OCI-M1 (cell line): ENCODE measurements at places on chromosomes 1 and 21.

- no peak for DNase-seq
Observed at GRCh38 chr1:41617336-41617735, 132.9 kb upstream of the EDN2 start.

- DNase-seq, result no peak
Observed at GRCh38 chr1:2949966-2950925, 71.0 kb upstream of the ACTRT2 start.

DNA sequence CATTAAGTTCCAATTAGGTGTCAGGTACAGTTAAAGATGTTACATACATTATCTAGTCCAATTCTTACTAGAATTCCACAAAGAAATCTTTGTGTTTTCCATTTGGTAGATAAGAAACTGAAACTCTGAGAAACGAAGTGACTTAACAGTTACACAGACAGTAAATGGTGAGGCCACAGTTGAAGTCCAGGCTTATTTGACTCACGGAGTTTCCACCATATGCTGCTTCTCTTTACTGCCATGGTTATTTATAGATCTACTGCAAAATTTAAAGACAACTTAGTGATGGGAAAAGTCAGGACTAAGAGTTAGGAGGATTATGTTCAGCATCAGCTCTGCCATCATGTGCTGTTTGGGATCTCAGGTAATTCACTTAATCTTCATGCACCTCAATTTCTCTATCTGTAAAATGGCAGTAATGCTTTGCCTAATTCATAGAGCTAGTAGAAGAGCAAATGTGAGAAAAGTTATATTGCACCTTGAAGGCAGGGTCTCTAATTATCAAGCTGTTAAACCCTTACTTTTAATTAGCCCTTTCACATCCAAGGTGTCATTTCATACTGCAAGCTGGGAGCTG lies 26.2 kb upstream of the SAMSN1 start:
- no peak for DNase-seq

DNA sequence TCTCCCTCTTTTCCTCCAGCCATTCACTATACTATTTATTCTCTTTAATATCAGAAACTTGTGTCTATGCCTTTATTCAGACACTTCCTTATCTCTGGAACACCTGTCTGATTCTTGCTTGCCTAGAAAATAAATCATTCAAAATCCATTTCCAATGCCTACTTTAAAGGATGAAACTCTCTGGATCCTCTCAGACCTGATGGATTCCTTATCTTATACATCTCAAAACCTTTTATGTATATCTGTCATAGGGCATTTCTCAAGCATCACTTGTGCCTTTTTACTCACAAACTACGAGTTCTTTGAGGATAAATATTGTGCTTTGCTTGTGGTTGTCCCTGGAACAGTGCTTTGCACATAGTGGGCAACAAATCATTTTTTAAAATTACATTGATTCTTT lies 3.8 kb upstream of the ATP6V1G3 start:
- no peak for DNase-seq

GRCh38 chr1:217564207-217564606 lies 66.7 kb downstream of the GPATCH2 start:
- no peak for DNase-seq

GRCh38 chr1:217540321-217540720 lies 90.6 kb downstream of the GPATCH2 start:
- DNase-seq, result peak; percentile 14

DNA sequence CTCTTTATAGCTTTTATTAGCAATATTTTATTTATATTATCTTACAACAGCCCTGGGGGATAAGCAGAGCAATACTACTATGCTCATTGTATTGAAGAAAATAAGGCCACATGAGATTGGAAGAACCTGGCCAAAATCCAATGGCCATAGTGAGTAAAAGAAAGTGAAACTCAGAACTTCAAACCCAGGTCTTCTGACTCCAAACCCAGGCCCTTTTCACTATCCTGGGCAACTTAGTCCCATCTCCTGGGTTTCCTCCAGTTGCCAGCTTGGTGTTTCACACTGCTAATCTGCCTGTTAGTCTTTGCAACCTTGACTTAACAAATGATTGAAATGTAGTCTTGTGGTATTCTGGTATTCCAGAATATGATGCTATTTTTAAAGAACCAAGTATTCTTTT lies 22.4 kb upstream of the EXO1 start:
- peak; percentile 81 for DNase-seq

- no peak for DNase-seq
Observed at GRCh38 chr1:61101536-61101935, 19.2 kb downstream of the NFIA start.

- DNase-seq, result no peak
Observed at GRCh38 chr1:165884690-165885304, 57.4 kb downstream of the UCK2 start.

GRCh38 chr1:147337040-147337630 lies 94.7 kb downstream of the CHD1L start:
- no peak for DNase-seq

DNA sequence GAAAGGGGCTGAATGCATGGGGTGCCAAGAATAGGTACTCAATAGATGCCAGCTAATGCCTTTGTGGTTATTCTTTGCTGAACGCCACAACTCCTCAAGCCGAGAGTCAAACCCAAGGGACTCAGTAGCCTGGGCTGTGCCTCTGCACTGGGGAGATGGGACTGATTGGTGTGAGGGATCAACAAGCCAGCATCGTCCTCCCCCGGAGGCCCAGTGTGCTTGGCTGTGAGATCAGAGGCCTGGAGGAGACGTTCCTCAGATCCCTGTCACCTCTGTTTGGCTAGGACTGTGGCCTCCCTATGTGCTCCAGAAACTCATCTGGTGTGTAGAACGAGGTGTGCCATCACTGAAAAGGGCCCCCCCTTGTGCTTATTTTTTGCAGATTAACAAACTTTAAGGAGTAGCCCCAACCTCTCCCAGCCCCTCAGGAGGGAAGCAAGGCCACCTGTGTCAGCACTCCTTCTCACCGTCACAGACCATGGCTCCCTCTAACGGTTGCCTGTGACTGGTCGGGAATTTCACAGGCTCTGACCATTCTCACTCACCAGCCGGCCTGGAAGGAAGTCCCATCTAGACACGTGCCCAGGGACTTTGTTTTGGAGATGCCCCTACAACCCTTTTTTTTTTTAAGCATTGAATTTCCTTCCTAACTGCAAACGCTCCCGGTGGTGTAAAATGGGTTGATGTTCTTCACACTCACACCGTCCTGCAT lies 194.0 kb upstream of the VAMP3 start:
- DNase-seq, result no peak

DNA sequence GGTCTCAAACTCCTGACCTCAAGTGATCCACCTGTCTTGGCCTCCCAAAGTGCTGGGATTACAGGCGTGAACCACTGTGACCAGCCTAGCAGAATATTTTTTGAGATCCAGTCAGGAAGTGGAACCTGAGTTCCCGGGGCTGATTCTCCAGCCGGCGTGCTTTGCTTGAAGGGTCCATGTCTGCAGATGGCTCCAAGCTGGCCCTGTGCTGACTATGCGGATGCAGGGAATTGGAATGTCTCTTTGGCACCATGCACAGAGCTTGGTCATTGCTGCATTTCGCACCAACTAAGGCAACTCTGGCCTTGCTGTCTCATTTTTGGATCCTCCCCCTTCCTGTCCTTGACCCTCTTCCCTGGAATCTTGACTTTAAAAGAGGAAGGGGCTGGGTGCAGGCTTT lies 28.1 kb downstream of the ARHGEF10L start:
- no peak for DNase-seq

DNA sequence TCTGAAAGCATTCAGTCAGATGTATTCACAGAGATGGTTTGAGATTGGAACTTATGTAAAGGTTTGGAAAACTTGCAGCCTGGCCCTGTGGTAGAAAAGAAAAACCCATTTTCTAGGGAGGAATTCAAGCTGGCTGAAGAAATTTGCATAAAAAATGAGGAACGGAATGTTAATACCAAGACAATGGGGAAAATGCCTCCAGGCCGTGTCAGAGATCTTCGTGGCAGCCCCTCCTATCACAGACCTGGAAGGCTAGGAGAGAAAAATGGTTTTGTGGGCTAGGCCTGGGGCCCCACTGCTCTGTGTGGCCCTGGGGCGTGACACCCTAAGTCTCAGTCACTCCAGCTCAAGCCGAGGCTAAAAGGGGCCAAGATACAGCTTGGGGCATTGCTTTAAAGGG lies 26.7 kb downstream of the NME7 start:
- DNase-seq, result no peak

DNA sequence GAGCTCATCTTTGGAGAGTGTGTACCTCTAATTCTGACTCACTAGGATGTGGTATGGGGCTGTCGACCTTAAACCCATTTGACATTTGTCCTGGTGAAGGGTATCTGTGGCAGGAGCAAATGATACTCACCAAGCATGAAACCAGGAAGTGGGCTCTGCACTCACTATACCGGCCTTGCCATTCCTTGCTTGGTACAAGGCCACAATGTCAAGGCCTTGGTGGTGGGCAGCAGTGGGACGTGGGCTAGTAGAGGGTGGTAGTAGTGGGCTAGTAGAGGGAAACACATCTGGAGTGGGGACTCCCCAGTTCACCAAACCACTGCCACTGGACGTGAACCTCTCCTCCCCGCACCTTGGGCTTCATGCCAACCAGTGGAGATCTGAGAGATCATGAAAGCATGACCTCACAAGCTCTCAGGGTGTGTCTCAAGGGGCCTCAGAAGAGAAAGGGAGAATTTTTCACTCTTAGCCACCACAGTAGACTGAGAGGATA lies 11.5 kb downstream of the TNFSF4 start:
- DNase-seq, result no peak

DNA sequence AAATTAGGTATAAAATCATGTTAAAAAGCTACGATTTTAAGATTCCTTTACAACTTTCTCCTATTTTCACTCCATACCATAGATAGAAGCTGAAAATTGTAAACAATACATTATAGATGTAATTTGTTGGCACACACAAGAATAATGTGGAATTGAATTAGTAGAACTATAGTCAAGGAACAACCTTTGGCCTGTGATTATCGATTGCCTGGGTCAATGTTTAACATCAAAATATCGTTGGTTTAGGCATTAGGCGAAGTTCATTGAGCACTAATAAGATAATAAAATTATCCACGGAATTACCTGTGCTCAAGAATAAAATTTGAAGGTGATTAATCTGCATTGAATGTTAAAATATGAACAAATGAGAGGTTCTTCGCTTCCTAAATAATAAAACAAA lies 455.1 kb upstream of the ZP4 start:
- no peak for DNase-seq

GRCh38 chr1:233805786-233806185 lies 98.7 kb upstream of the SLC35F3 start:
- DNase-seq, result no peak

DNA sequence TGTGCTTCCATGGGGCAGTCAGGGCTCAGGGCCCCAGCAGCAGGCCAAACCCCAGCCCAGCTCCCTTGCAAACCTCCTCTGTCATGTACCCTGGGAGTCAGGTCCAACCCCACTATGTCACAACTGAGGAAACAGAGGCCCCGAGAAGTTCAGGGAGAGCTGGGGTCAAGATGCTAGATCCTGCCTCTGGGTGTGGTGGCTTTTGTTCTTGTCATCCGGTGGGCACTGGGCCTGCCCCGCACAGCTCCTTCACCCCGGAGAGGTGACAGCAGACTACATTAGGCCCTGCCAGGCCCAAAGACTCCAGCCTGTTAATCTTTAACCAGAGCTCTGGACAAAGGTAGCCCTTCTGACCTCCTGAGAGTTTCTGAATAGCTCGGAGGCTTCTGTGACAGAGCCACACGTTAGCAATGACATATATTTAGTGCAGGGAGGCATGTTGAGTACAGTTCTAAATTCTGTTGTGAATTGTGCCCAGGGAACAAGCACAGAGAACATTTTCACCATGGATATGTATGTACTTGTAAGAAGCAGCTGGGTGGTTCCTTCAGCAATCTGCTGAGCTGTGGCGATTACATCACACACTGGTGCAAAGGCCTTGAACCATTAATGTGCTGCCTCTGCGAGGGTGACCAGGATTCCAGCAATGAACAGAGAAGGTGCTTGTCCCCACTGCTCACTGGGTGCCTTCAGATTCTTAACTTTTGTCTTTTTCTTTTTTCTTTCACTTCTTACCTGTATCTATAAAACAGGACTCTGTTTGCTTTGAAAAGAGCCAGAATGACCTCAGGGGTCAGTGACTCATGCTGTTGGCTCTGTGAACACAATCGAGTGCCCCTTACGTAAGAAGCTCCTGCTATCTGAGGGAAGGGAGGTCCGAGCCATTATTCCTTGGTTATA lies 102.8 kb downstream of the RHOU start:
- peak; percentile 82 for DNase-seq

DNA sequence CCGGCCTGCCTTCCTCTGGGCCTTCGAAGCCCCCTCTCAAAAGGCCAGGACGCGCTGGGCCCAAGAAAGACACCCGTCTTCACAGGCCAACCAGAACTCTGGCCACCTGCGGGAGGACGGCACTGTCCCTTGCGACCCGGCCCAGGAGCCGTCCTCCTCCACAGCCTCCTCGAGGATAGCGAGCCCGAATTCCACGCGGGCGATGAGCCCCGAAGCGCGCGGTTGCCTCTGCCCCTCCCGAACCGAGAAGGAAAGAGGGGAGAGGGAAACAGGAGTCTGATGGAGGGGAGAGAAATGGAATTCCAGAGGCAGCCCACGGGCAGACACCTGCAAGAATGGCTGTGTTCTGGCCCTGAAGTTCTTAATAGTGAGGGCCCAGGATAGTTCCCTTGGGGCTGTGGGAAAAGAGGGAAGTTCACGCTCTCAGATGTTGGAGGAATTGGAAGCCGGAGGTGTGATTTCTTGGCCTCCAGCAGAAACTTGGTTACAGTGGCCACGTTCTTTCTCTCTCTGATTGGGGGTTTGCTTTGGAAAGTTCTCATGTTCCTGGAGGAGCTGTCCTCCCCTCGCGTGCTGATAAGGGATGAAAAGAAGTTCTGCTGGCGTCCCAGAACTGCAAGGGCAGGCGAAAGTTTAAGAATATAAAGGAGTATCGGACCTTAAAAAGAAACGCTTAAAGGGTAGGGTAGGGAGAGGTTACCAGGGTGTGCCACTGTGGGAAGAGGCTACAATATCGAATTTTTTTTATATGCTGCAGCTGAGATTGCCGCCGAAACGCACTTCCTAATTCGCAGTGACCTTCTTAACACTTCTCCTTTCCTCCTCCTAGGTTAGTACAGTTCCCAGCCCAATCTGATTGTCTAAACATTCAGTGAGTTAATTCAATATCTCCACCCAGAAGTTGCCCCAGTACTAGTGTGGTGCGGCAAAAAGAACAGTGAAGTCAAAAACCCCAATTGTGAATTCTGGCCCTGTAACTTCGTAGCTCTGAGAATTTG lies 5.8 kb upstream of the SLC44A5 start:
- no peak for DNase-seq

- no peak for DNase-seq
Observed at GRCh38 chr1:20386323-20387081, 95.8 kb downstream of the VWA5B1 start.

GRCh38 chr1:194833111-194833510 lies 1646.7 kb upstream of the B3GALT2 start:
- no peak for DNase-seq
